Activated T-helper 1 cell treated with anti-CD3 and anti-CD28 coated beads, Interleukin-12 subunit alpha, Interleukin-12 subunit beta, Interleukin-2, Interleukin-4 antibody, amounts not matched to agents 30 ng/mL and 10 ng/mL and 1 ng/mL, durations not matched to agents 14 hours and 24 hours and 36 hours (primary cell): ENCODE measurements at places on chromosomes 11 and 22.

DNA sequence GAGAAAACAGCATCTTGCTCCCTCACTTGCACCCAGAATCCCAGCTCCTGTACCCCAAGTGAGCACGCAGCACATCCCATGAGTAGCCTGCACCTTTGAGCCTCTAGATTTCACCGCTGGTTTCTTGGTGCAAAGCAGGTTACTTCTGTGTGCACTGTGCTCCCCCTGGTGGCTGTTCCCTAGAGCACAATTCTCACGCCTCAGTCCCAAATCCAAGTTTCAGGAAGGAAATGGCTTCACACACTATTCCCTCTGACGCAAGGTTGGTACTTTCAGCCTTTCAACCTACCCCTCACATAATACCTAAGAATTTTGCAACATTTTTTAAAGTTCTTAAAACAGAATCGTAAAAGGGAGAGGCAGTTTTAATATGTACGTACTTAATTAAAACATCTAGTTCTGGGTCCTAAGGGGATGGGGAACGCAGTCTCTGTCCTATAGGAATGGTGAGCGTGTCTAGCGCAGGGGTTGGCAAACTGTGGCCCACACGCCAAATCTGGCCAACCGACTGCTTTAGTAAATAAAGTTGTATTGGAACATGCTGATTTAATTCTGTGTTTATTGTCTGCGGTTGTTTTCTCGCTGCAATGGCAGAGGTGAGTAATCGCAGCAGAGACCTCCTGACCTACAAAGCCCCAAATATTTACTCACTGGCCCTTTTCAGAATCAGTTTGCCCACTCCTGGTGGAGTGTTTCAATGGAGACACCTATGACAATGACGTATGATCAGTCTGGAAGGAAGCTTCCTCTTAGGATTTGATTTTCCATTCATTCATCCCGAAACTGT, 27.5 kb downstream of the DHCR7 start:
- H3K4me3 ChIP-seq, result no peak overlapping the region
- no peaks in the 10 kb centered on the region for H3K27me3 ChIP-seq

DNA sequence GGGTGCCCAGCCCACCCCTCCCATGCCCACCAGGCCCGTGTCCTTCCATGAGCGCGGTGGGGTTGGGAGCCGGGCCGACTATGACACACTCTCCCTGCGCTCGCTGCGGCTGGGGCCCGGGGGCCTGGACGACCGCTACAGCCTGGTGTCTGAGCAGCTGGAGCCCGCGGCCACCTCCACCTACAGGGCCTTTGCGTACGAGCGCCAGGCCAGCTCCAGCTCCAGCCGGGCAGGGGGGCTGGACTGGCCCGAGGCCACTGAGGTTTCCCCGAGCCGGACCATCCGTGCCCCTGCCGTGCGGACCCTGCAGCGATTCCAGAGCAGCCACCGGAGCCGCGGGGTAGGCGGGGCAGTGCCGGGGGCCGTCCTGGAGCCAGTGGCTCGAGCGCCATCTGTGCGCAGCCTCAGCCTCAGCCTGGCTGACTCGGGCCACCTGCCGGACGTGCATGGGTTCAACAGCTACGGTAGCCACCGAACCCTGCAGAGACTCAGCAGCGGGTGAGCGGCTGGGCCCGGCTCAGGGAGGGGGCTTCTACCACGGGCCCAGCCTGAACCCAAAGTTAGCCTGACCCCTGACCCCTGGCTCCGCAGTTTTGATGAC, 3.0 kb downstream of the PKP3 start:
- DNase-seq, result no peak
- H3K27me3 ChIP-seq, result peaks cover 8% of the 10 kb centered on the region
- H3K36me3 ChIP-seq, result no peaks in the 10 kb centered on the region
- H3K4me1 ChIP-seq, result no peaks in the 10 kb centered on the region
- H3K4me3 ChIP-seq, result no peak overlapping the region
- no peak overlapping the region for H3K27ac ChIP-seq

GRCh38 chr11:63985812-63986155, 454 bp upstream of the OTUB1 start:
- DNase-seq, result peak; percentile 72
- H3K27me3 ChIP-seq, result no peaks in the 10 kb centered on the region
- peak overlapping the region; percentile 96 for H3K27ac ChIP-seq
- H3K4me3 ChIP-seq, result peak overlapping the region; percentile 97

DNA sequence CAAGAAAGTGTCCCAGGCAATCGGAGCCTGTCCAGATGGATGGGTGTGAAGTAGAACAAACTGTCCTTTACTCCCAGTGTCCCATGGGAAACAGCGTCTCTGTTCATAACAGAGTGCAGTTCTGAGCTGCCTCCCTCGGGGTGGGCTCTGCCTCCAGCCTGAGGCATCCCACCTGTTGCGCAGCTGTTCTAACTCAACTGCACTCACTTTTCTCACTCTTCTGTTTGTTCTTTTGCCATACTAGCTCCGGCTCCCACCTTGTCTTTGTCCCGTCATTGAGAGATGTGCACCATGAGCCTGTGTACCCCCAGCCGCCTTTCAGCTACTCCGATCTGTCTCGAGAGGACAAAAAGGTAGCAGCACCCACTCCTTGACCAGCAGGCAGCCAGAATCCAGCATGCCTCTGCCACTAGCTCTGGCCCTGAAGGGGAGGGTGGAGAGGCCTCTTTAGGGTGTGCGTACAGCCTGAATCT, 20.7 kb upstream of the CDC42EP2 start:
- H3K27me3 ChIP-seq, result no peaks in the 10 kb centered on the region
- H3K4me3 ChIP-seq, result no peak overlapping the region
- no peak for DNase-seq
- peaks cover 52% of the 10 kb centered on the region for H3K36me3 ChIP-seq
- H3K27ac ChIP-seq, result no peak overlapping the region

GRCh38 chr22:45468872-45469271, 33.8 kb upstream of the FBLN1 start:
- H3K27me3 ChIP-seq, result peaks cover 9% of the 10 kb centered on the region
- H3K4me1 ChIP-seq, result no peaks in the 10 kb centered on the region
- DNase-seq, result no peak

GRCh38 chr11:63763496-63764339, 4.9 kb downstream of the ZFTA start:
- H3K4me3 ChIP-seq, result no peak overlapping the region
- H3K27me3 ChIP-seq, result peaks cover 6% of the 10 kb centered on the region
- peaks cover 10% of the 10 kb centered on the region for H3K4me1 ChIP-seq
- DNase-seq, result no peak

DNA sequence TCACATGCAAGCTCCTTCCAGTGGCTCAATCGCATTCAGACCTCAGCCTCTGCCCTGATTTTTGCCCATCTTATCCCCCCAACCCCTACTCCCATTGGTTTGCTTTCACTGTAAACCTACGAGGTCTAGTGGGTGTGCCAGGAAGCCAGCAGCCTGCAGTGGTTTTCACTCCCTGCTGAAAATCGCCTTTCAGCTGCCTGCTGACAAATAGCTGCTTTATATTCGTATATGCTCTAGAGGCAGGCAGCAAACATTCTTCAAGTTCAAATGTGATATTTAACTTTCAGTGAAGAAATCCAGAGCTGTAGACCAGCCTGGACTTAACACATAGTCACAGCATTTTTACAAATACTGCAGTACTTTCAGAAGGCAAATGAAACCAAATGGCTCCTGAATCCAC, 92.8 kb upstream of the APOA1 start:
- peaks cover 22% of the 10 kb centered on the region for H3K36me3 ChIP-seq
- DNase-seq, result peak; percentile 34
- peaks cover 69% of the 10 kb centered on the region for H3K4me1 ChIP-seq
- no peaks in the 10 kb centered on the region for H3K27me3 ChIP-seq
- H3K27ac ChIP-seq, result peak overlapping the region; percentile 90

- no peak for DNase-seq
- H3K4me3 ChIP-seq, result no peak overlapping the region
- H3K4me1 ChIP-seq, result no peaks in the 10 kb centered on the region
- no peaks in the 10 kb centered on the region for H3K36me3 ChIP-seq
- H3K27me3 ChIP-seq, result peaks cover 2% of the 10 kb centered on the region
- H3K27ac ChIP-seq, result no peak overlapping the region
Measured at GRCh38 chr11:78706551-78706950, 131.9 kb upstream of the NARS2 start.

DNA sequence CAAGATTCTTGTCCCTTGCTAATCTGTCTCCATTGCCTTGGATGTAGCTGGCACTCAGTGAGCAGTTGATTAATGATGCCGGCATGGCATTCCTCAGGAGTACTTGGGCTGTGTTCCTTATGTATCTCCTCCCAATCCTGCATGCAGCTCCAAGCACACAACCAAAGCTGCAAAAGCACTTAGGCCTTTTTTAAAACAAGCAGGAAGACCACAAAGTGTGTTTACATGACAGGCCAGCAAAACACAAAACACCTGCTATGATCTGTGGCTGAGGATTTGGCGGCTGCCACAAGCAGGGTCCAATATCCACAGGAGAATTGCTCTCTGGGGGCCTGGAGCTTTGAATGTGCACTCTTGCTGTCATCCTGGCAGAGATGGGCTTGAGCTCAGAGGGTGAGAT, 8.9 kb downstream of the ABTB2 start:
- H3K27ac ChIP-seq, result no peak overlapping the region
- peaks cover 13% of the 10 kb centered on the region for H3K27me3 ChIP-seq
- peaks cover 4% of the 10 kb centered on the region for H3K36me3 ChIP-seq
- DNase-seq, result no peak
- H3K4me3 ChIP-seq, result no peak overlapping the region

DNA sequence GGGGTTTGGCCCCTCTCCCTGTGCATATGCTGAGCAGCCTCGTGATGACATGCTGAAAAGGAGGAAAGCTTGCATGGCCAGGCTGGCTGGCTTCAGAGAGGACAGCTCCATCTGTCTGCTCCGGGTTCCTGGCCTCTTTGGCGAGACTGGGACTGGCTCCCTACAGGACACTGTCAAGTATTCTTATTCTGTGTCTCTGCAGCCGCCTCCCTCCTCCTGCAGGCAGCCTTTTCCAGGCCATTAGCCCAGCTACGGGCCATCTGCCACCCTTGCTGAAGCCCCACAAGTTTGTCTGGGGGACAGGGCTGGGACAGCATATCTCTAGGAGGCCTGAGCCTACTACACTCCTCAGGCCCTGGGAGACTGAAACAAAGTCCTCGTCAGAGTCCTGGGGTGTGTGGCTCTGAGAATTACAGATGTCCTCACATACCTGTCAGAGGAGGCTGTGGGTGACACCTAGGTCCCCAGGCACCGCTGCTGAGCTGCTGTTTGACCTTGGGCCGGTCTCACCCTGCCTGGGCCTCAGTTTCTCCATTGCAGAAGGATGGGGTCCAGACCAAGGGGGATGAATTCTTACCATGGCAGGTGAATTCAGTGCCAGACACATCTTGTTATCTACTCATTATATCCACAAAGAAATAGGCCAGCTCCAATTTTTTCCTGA, 11.0 kb downstream of the MRGPRG start:
- H3K27me3 ChIP-seq, result peaks cover 4% of the 10 kb centered on the region
- no peaks in the 10 kb centered on the region for H3K36me3 ChIP-seq
- no peaks in the 10 kb centered on the region for H3K4me1 ChIP-seq
- DNase-seq, result no peak

GRCh38 chr11:10049756-10050155, 244.3 kb downstream of the SBF2 start:
- no peaks in the 10 kb centered on the region for H3K4me1 ChIP-seq
- DNase-seq, result no peak
- H3K27ac ChIP-seq, result no peak overlapping the region
- H3K36me3 ChIP-seq, result no peaks in the 10 kb centered on the region
- no peak overlapping the region for H3K4me3 ChIP-seq
- no peaks in the 10 kb centered on the region for H3K27me3 ChIP-seq

GRCh38 chr22:16974298-16975084, 33.5 kb downstream of the GAB4 start:
- no peaks in the 10 kb centered on the region for H3K36me3 ChIP-seq
- no peak overlapping the region for H3K27ac ChIP-seq
- DNase-seq, result no peak
- no peak overlapping the region for H3K4me3 ChIP-seq
- H3K4me1 ChIP-seq, result peaks cover 13% of the 10 kb centered on the region

GRCh38 chr22:41947424-41948080, 600 bp upstream of the CENPM start:
- DNase-seq, result no peak
- peak overlapping the region; percentile 93 for H3K27ac ChIP-seq
- no peaks in the 10 kb centered on the region for H3K27me3 ChIP-seq
- H3K36me3 ChIP-seq, result peaks cover 21% of the 10 kb centered on the region

DNA sequence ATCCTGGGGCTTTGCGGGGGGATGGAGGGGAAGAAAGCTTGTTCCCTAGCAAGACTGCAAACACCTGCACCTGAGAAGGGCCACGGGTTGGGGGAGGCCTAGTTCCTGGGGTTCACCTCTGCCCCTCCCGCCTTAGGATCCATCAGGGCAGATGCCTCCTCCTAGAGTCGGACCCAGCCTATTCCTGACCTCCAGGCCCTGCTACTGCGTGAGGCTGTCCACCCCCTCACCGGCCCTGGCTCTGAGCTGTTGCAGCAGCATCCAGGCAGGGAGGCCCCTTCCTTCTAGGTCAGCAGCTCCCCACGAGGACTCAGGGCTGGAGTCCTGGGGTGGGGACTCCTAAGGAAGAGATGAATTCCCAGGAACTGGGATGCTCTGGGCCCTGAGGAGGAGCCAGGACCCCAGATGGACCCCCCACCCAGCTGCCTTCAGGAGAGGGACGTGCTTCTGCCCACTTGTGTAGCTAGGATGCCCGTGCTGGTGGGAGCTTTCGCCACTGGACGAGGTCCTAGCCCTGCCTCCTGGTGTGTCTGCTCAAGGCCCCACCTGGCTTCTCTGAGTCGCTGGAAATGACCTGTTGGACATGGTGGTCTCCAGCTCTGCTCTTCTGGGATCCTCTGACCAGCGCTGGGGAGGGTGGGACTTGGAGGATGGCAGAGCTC, 10.3 kb downstream of the MRGPRF start:
- peaks cover 4% of the 10 kb centered on the region for H3K27me3 ChIP-seq
- no peak for DNase-seq
- no peaks in the 10 kb centered on the region for H3K36me3 ChIP-seq
- no peak overlapping the region for H3K4me3 ChIP-seq
- no peaks in the 10 kb centered on the region for H3K4me1 ChIP-seq

DNA sequence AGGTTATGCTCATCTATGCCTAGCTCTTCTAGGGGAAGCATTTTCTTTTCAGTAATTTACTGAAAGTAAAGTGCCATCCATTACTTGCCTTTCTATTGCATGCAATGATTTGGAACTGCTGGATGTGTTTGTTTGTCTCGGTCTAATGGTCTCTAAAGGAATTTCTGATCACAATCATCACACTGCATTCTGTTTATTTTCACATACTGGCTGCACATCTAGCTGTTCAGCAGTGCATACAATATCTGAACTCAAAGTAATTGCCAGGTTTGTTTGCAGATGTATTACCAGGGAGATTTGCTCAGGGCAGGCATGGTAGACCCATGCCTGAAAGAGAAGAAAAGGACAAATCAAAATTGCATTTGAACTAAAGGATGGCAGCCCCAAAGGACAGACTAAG, 36.4 kb upstream of the CWF19L2 start:
- no peaks in the 10 kb centered on the region for H3K36me3 ChIP-seq
- no peak overlapping the region for H3K4me3 ChIP-seq
- peaks cover 2% of the 10 kb centered on the region for H3K27me3 ChIP-seq
- H3K4me1 ChIP-seq, result no peaks in the 10 kb centered on the region
- DNase-seq, result no peak

DNA sequence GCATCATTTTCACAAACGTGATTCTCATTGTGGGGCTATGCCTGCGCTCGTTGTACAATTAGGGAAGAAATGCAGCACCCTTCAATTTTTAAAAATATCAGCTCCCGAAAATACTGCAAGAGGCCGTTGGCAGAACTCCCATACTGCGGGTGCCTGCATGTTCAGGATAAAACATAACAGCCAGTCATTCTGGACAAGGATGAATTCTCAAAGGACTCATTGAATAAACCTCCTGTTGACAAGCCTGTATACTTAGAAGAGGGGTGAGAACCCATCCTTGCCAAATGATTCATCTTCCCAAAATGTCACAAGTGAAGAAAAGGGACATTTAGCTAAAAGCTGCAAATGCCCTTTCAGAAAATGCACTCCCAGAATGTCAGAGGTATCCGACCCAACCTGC, 141.9 kb downstream of the CSNK2A3 start:
- no peak overlapping the region for H3K4me3 ChIP-seq
- DNase-seq, result no peak
- H3K36me3 ChIP-seq, result no peaks in the 10 kb centered on the region
- H3K27ac ChIP-seq, result no peak overlapping the region
